ENCODE measurements at places on chromosomes 2 and 18.

GRCh38 chr2:166764702-166765101, 123.6 kb upstream of the XIRP2 start:
- DNase-seq = no peak

DNA sequence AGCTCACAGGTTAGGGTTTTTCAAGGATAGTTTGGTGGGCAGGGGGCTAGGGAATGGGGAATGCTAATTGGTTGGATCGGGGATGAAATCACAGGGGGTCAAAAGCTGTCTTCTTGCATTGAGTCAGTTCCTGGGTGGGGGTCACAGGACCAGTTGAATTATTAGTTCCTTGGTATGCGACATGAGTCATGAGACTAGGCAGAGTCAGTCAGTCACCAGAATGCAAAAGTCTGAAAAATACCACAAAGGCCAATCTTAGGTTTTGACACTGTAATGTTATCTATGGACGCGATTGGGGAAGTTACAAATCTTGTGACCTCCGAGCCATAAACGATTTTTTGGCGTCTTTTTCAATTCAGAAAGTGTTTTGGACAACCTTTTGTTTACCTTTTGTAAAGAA, 101.2 kb downstream of the ZNF519 start:
- no peak for DNase-seq

- DNase-seq = no peak
Measured at GRCh38 chr2:196220671-196221070, 49.3 kb upstream of the STK17B start.

- no peak for DNase-seq
Measured at GRCh38 chr2:8151888-8152287, 530.0 kb upstream of the ID2 start.

- DNase-seq = no peak
Measured at GRCh38 chr2:67880291-67880761, 182.5 kb downstream of the C1D start.

DNA sequence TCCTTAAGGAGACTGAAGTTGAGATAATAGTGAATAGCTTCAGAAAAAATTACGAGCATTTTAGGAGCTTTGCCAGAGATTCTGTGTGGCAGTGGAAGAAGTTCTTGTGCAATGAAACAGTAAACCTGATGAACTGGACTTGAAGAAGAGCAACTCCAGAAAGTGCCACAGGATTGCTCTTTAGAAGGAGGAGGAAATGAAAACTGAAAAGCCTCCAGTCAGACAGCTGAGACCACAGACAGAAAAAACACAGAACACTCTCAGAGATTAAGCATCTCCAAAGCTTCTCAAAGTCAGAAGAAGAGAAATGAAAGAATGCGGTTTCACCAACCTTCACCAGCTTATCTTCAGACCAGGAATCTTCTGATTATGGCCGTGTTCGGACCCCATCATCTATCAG, 329.7 kb upstream of the CNTNAP5 start:
- DNase-seq = no peak

GRCh38 chr2:216013080-216013909, at the start of gene MREG:
TSS of gene MREG (minus strand) at chr2:216013551. CDS start at chr2:216013327, 224 bp downstream.
- peak; percentile 91 for DNase-seq

GRCh38 chr2:875687-876615, 74.7 kb upstream of the SNTG2 start:
- DNase-seq = no peak

DNA sequence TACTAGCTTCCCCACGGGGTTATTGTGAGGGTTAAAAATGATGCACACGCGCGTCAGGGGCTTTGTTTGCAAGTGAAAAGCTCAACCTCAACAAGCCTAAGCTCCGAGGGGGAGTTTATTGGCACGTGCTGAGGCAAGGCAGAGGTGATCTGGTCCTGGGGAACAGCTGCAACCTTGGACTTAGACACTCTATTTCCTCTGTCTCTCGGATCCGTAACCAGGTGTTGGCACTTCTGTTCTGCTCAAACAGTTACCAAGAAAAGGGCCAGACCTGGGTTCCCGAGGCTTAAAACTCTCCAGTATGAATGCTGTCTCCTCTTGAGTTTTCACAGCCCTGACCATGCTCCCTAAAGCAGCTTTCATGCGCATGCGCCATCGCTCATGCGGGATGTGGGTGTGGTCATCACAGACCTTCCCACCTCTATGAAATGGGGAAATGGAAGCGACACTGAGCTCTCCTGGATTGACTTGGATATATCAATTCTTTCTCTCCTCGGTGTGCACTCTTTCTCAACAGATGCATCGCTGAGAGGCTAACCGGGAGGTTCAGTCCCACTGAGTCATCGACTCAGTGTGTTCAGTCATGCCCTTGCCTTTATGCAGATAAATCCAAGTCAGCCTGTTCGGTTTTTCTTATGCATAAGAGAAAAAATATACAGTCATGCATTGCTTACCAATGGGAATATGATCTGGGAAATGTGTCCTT, 19.9 kb upstream of the RAB31 start:
- DNase-seq = no peak

DNA sequence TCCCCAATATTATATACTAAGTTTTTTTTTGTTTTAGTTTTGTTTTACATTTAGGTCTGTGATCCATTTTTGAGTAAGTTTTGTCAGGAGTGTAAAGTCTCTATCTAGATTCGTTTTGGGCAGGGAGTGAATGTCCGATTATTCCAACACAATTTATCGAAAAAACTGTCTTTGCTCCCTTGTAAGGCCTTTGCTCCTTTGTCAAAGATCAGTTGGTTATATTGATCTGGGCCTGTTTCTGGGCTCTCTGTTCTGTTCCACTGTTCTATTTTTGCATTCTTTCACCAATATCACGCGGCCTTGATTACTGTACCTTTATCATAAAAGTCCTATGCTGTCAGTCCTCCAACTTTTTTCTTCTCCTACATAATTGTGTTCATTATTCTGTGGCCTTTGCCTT, 276.5 kb upstream of the ZC3H15 start:
- DNase-seq = no peak

DNA sequence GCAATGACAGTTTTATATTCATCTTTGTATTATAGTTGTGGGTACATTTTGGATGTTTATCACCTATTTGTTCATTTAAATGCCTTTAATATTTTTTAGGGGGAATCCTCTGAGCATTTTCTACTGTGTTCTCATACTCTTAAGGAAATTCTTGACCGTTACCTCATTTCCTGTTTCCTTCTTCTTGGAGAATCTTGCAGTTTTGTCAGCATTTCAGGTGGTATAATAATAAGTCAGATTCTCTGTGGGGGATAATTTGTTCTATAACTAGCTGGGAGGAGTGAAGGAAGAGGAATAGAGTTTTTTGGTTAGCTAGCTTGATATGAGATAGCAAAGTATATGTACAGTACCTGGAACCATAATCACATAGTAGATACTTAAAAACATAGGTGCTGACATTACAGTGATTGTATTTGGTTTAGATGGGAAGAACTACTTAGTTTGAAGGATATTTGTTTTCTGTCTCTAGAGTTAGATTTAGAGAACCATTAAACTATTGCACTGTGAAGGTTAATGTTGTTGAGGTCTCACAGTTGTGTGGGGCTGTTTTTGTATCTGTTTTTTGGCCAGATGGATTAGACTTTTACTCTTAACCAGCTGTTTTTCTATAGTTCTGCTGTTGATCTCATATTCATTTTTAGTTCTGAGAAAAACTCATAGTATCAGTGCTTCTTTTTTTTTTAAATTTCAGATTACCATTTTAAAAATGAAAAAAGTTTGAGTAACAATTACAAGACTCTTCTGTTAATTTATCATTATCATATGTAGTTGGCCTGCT, 14.2 kb downstream of the MTX2 start:
- no peak for DNase-seq

DNA sequence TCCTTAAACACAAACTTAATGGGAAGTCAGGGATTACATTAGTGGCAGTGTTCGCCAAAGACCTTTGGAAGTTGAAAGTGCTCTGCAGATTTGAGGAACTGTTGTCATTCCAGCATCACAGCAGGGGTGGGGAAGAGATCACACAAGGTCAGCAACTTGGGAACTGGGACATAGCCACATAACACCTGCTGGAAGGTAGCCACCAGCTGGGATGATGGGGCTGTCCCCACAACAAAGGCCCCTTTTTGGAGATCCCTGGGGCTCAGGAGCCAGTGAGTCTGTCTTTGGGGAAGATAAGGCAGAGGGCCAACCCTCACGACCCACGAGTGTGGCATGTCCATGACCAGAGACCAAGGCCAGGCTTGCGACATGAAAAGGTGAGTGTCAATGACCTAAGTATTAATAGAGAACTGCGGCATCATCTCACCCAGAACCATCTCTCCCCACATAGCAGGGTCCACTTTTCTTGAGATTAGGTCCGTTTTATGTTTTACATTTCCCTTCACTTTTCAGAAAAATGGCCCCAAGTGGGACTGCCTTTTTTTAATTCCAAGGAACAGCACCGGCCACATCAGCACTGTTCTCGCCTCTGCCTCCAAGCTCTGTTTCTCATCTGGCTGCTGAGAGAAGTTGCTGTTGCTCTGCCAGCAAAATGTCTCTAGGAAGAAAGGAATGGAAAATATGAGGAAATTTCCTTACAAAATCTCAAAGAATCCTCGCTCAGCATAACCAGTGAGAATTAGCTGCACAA, 106.9 kb downstream of the GFPT1 start:
- no peak for DNase-seq

DNA sequence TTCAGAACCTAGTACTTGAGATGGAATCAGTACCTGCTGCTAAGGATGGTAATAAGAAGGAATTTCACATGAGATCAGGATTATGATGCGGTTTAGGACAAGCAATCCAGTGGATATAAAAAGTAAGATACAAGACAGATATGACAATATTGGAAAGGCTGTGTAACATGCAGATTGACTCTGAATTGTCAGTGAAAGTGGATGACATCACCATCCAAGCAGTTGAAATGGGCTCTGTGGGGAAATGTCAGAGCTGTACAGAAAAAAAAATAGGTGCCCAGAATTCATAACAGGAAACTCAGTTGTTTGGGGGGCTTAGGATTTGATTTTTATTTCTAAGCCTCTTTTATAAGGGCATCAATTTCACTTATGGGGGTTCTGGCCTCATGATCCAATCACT, 438.3 kb downstream of the SPAG16 start:
- no peak for DNase-seq

GRCh38 chr2:214019229-214019972, 391.5 kb upstream of the VWC2L start:
- DNase-seq = no peak

- no peak for DNase-seq
Measured at GRCh38 chr2:210128961-210129360, 42.2 kb downstream of the KANSL1L start.

DNA sequence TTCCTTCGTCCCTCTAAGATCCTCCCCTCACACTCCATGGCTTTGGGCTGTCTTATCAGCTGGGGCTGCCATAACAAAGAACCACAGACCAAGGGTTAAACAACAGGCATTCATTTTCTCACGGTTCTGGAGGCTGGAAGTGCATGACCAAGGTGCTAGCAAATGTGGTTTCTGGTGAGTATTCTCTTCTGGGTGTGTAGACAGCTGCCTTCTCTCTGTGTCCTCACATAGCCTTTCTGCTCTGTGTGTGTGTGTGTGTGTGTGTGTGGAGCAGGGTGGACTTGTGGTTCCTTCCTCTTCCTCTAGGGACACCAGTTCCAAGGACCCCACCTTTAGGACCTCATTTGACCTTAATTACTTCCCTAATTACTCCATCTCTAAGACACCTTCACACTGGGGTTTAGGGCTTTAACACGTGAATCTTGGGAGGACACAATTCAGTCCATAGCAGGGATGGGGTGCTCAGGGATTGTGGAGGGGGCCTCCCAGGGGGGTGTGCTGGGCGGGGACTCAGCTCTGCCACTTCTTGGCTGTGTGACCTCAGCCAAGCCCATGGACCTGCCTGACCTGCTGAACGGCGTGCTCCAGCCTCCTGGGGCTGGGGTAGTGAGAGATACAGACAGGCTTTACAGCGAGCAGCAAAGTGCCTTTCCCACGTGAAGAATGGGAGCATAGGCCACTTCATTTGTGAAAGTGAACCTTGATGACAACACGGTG, 38.0 kb downstream of the ACKR3 start:
- peak; percentile 23 for DNase-seq

GRCh38 chr18:57806978-57807285, 3.8 kb upstream of the ATP8B1 start:
- DNase-seq = no peak

DNA sequence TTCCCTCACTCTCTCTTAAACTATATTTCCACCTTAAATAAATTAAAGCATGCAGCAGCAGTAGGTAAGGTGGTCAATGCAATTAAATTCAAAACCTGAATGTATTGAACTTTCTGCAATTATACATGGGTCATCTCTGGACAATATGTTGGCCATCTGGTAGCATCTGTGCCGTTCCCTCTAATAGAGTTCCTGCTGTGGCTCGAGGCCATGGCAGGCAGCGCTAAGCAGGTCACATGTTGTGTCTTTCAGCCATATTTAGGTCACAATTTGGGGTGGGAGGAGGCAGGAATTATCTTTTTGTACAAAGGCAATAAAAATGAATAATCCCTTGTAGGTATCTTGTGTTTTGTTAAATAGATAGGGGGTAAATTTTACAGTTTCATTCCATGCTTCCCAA, 676.2 kb downstream of the ZEB2 start:
- DNase-seq = no peak

DNA sequence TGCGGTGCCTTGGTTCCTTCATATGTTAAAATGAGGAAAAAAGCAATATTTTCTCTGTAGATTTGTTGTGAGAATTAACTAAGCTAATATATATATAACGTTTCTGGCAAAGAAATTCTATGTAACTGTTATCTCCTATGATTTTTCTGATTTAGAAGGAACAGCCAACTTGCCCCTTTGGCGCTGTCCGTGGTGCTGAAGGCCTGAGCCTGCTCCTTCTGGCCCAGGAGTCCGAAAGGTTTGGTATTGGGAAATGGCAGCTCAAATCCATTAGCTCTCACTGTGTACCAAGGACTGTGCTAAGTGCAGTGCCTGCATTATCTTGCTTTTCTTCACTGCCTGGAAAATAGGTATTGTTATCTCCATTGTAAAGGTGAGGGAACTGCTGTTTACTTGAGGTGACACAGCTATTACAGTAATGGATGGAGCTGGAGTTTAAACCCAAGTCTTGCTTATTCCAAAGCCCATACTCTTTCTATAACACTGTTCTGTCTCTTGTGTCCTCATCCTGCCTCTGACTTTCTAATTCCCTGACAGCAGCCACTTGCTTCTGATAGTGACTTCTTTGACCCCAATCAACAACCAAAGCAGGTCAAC, 52.2 kb downstream of the C1QL2 start:
- peak; percentile 58 for DNase-seq

GRCh38 chr2:138180692-138181386, 216.6 kb downstream of the HNMT start:
- DNase-seq = no peak

GRCh38 chr18:13565228-13565627, 161.1 kb downstream of the FAM210A start:
- DNase-seq = no peak

GRCh38 chr2:28349546-28350165, 43.0 kb upstream of the FOSL2 start:
- no peak for DNase-seq

Measured in stimulated activated CD8-positive, alpha-beta memory T cell treated with anti-CD3 and anti-CD28 coated beads, Interleukin-4, amount 100 ng/mL, for 48 hours (primary cell).